ENCODE measurements at places on chromosomes 1 and 21.

DNA sequence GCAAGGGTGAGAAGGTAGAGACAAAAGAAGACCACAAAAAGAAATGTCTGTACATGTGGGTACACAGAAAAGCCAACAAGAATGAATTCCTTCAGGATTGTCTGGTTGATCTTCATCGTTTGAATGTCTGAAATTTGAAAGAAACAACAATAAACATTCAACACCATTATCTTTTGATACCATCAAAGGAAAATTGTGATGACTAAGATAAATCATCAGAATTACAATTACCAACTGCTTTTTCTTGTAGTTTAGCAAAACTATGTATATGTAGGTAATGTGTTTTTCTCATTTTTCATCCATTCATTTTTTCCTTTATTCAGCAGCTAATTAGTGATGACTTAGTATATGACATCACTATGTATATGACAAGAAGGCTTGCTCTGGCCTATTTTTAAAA is at the start of gene OR10X1:
OR10X1 (minus strand) TSS at position 167 of the 400 bp plus-strand sequence; CDS start at position 167, 0 bp downstream.
- no peak for DNase-seq

GRCh38 chr1:236845830-236846229 is 50.7 kb downstream of the MTR start:
- no peak for DNase-seq

GRCh38 chr21:41975391-41976272 is 21.8 kb upstream of the C2CD2 start:
- no peak for DNase-seq

GRCh38 chr1:236608930-236609726 is 4.8 kb upstream of the HEATR1 start:
- no peak for DNase-seq

DNA sequence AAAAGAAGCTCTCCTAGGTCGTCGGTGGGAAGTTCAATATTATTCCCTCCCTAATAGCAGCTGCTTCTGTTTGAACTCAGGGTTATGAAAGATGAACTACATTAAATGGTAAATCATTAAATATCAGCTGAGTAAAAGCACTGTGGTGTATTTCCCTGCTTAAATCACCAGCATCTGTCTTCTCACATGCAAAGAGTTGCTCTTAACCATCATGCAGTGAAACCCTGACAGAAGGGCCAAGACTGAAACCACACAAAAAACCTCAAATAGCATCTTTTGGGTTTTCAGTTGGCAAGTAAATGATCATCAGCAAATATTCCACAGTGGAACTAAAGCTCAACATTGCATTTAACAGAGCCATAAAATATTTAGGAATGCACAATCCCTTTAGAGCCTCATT is 380.0 kb upstream of the ADGRL2 start:
- DNase-seq, result no peak

- DNase-seq, result no peak
Measured at GRCh38 chr1:224640018-224640417, 23.9 kb downstream of the CNIH3 start.

DNA sequence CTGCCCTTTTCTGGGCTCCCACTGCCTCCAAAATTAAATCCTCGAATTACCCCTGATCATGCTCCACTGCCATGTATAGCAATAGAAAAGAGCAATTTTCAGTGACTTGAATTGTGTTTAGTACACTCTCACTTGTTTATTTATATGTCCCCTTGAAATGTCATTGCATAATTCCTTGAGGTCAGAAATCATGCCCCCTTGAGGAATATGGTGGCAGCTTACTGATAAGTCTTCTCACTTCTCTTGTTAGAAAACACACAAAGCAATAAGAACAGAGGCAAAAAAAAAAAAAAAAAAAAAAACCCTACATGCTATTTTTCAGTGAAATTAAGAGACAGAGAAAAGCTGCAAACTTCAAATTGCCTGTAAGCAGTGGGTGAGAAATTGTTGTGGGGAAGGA is 37.5 kb downstream of the GPR88 start:
- no peak for DNase-seq

GRCh38 chr1:67834246-67834877 is 1.1 kb upstream of the GNG12 start:
- DNase-seq, result no peak

- DNase-seq, result no peak
Measured at GRCh38 chr1:2304282-2304681, 76.2 kb downstream of the SKI start.

GRCh38 chr21:19145682-19146293 is 742.2 kb upstream of the TMPRSS15 start:
- no peak for DNase-seq

GRCh38 chr1:56570924-56571372 is 8.4 kb downstream of the PLPP3 start:
- no peak for DNase-seq

- DNase-seq, result no peak
Measured at GRCh38 chr1:147515045-147515869, 26.0 kb upstream of the BCL9 start.

DNA sequence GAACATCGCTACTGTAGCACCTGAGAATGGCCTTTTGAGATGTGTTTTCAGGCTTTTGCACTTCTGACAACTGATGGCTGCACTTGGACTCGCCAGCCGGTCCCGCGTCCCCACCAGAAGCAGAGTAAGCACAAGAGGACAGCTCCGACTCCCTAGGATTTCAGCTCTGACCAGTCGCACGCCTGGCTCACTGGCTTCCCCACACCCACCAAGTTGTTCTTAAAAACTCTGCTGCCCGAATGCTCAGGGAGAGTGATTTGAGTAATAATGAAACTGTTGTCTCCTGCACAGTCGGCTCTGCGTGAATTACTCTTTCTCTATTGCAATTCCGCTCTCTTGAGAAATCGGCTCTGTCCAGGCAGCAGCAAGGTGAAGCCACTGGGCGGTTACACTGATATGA is 40.2 kb upstream of the NLRP3 start:
- DNase-seq, result no peak

GRCh38 chr1:155166051-155166470 is 7.0 kb downstream of the KRTCAP2 start:
- no peak for DNase-seq

- no peak for DNase-seq
Measured at GRCh38 chr1:119449971-119450370, 35.0 kb downstream of the HSD3B2 start.

GRCh38 chr1:220250681-220251080 is 21.6 kb downstream of the RAB3GAP2 start:
- no peak for DNase-seq

DNA sequence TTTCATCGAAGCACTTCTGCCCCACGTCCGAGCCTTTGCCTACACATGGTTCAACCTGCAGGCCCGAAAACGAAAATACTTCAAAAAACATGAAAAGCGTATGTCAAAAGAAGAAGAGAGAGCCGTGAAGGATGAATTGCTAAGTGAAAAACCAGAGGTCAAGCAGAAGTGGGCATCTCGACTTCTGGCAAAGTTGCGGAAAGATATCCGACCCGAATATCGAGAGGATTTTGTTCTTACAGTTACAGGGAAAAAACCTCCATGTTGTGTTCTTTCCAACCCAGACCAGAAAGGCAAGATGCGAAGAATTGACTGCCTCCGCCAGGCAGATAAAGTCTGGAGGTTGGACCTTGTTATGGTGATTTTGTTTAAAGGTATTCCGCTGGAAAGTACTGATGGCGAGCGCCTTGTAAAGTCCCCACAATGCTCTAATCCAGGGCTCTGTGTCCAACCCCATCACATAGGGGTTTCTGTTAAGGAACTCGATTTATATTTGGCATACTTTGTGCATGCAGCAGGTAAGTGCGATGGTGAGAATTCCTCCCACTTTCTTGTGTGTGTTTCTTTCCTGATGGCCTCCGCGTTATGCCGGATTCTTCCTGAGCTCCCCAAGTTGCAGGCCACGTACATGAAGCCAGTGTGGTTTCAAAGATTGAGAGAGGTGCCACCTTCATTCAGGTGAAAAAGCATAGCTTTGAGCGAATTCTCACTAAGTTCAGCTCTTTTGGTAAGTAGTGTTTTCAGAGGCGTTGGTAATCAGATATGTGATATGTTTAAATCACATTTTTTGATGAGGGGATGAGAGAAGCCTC is 6.0 kb downstream of the NFIA start:
- DNase-seq, result no peak

DNA sequence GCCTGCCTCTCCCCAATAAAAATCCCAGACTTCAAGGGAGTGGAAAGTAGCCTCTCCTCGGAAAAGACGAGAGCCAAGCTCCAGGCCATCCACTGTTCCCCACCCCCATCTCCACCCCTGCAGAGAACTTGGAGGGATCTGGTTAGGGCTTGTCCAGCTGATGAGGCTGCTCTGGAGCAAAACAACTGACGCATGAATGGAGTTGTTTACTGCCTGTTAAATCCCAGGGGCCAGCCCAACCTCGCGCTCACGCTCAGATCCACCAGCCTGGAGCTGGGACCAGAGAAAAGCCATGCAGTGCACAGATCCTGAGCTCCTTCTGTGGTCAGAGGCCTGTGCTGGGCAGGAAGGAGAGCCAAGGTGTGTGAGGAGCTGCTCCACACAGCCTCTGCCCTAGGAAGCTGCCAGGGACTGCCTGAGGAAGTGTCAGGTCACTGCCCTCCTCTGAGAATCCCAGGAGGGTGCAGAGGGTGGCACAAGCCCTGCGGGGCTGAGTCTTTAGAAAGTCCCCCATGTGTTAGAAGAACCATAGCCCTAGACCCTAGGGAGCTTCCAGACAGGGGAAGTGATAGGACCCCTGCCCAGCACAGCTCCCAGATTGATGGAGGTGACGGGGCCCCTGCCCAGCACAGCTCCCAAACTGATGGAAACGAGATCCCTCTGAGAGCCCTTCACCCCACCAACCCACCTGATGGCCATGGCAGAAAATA is 109.0 kb upstream of the IPO9 start:
- no peak for DNase-seq

- peak; percentile 66 for DNase-seq
Measured at GRCh38 chr1:206933333-206933945, 11.7 kb upstream of the FCMR start.

- no peak for DNase-seq
Measured at GRCh38 chr1:203867802-203868201, 6.4 kb downstream of the SNRPE start.

DNA sequence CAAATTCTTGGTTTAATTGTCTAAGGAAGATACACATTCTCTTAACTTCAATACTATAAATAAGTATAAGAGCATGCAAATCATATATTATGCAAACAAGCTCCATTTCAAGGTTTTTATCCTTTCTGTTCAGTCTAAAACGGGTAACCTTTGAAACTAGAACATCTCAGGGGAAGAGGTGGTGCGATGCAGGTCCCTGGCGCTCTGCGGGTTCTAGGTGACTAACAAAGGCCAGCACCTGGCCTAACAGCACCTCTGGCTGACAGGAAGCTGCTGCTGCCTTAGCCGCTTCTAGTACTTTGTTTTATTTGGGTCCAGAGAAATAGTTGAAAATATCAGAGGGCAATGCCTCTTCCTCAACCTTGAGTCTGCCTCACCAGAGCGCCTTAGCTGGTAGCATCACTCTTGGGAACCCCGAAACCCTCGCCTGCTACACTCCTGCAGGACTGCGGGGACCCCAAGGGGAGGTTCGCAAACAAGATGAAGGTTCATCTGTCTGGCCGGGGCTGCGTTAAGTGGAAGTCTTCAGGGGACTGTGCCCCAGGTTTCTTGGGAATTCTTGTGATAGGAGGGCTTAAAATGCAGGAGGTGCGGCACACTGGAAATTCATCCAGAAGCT is 45.5 kb downstream of the PRDM15 start:
- no peak for DNase-seq

DNA sequence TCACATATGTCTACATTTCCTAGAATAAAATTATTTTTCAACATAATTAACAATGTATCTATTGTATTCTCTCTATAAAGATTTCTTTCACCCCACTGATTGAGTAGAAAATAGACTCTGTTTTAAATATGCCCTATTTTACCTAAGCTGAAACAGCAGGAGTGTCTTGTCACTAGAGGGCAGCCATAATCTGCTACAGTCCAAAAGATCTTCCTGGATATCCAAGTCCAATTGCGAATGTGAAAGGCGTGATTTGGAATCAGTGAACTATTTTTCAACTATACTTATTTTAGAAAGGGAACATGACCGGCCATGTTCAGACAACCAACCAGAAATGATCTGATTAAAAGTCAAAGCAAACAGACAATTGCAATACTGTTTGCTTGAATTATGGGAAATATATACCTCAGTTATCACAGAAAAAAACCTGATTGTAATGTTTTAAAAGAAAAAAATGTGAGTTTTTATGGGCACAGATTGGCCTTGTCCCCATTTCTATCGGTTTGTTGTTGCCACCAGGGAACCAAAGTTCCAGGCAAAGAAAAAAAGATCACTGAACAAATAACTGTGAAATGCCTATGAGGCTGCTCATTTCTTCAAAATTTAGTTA is 1211.0 kb upstream of the ADGRL4 start:
- DNase-seq, result no peak

GRCh38 chr1:29893046-29893723 is 656.9 kb downstream of the PTPRU start:
- no peak for DNase-seq

- no peak for DNase-seq
Measured at GRCh38 chr1:170927955-170928840, 7.1 kb upstream of the MROH9 start.

GRCh38 chr1:109282497-109282951 is 421 bp downstream of the PSRC1 start:
- DNase-seq, result no peak

DNA sequence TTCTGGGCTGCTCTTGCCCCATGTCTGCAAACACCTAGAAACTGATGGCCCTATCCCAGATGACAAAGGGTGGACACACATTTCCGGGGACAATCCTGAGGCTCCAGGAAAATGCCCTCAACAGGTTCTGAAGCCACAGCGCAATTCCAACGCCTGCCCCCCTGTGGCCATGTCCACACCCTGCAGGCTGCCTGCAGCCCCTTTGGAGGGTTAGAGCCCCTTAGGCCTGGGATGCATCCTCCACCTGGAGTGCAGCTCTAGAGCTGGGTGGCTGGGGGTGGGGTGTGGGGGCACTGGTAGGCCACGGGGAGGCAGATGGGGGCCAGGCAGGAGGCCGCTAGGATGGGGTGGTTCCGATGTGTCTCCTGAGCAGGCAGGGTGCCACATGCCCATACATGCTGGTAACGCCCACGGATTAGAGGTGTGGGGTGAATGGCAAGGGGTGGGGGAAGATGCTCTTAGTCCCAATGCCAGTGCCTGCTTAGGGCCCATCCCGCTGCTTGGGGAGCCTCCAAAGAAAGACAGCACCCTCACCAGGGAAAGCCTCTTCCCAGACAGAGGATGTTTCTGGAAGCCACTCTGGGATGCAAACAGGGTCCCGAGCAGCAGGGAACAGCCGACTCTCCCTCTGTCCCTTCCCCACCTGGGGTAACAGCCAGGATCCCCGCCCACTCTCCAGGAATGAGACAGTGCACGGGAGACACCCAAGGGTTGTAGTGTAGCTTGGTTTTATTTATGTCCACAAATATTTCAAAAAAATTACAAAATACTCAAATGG is 34.0 kb downstream of the SLC45A1 start:
- DNase-seq, result no peak

DNA sequence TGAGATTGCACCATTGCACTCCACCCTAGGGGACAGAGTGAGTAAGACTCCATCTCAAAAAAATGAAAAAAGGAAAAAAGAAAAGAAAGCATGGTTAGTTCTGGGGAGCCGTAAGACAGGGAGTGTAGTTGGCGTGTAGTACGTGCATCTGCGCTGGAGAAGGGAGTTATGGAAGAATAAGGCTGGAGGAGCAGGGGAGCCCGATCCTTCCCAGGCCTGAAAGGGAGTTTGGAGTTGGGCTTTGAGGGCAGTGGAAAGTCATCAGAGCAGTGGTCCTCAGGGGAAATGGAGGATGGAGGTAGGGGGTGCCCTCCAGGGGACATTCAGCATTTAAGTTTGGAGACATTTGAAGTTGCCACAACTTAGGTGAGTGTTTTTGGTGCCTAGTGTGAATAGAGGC is 11.3 kb upstream of the TMEM201 start:
- no peak for DNase-seq

- no peak for DNase-seq
Measured at GRCh38 chr1:153778051-153778823, 3.0 kb downstream of the SLC27A3 start.
